Mesenteric fat pad (tissue), 1 donor: ENCODE measurements at places on chromosomes 5 and 9.

GRCh38 chr5:29161399-29162291 is 2031.8 kb upstream of the CDH6 start:
- no peak for DNase-seq

GRCh38 chr9:87792831-87793288 is 66.9 kb downstream of the CTSL start:
- DNase-seq = no peak

- DNase-seq = peak; percentile 78
Observed at GRCh38 chr9:88990041-88990728, 1.1 kb upstream of the S1PR3 start.

GRCh38 chr5:91211997-91212713 is 171.0 kb downstream of the ARRDC3 start:
- no peak for DNase-seq
